Glomerular endothelial cell (primary cell): ENCODE measurements at places on chromosomes 16 and 17.

GRCh38 chr17:77449908-77450741 lies 309.4 kb downstream of the SEC14L1 start:
- DNase-seq = no peak

DNA sequence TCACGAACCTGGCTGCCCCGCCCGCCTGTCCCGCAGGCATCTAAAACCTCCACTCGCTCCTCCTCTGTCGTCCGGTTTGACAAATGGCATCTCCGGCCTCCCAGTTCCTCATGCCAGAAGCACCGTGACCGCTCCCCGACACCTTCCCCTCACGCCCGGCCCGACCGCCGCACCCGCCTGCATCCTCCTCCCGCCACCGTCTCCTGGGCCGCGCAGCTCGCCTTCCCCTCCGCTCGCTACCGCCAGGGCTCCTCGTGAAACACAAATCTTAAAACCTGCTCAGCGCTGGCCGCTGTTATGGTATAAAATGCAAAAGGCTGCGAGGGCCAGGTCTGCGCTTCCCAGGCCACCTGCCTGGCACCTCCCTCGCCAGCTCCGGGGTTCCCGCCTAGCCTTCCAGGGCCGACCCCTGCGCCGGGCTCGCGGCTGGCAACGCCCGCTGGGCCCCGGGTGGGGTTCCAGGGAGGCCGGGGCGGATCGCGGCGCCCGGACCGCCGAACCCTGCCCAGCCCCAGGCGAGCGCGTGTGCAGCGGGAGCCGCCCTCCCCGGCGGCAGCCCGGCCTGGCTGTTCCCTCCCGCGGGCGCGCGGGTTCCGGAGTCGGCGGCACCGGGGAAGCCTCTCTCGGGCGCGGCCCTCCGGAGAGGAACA lies 488 bp downstream of the SPSB3 start:
- DNase-seq = no peak

- no peak for DNase-seq
Observed at GRCh38 chr17:82832411-82832810, 7.4 kb downstream of the ZNF750 start.

- no peak for DNase-seq
Observed at GRCh38 chr17:61431594-61432311, 20.5 kb upstream of the TBX4 start.

GRCh38 chr17:18185832-18186626 lies 2.4 kb downstream of the ALKBH5 start:
- no peak for DNase-seq

DNA sequence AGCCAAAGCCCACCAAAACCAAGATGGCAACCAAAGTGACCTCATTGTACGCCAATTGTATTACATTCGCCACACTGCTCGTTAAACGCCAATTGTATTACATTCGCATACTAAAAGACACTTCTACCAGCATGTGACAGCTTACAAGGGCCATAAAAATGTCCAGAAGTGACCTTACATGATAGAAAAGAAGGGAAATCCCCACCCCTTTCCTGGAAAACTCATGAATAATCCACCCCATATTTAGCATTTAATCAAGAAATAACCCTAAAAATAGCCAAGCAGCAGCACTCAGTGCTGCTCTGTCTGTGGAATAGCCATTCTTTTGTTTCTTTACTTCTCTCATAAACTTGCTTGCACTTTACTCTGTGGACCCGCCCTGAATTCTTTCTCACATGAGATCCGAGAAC lies 25.7 kb downstream of the PSMD7 start:
- no peak for DNase-seq

GRCh38 chr16:67270931-67271338 lies 8.4 kb upstream of the PLEKHG4 start:
- DNase-seq = no peak

GRCh38 chr17:55822028-55822427 lies 71.2 kb downstream of the PCTP start:
- no peak for DNase-seq

DNA sequence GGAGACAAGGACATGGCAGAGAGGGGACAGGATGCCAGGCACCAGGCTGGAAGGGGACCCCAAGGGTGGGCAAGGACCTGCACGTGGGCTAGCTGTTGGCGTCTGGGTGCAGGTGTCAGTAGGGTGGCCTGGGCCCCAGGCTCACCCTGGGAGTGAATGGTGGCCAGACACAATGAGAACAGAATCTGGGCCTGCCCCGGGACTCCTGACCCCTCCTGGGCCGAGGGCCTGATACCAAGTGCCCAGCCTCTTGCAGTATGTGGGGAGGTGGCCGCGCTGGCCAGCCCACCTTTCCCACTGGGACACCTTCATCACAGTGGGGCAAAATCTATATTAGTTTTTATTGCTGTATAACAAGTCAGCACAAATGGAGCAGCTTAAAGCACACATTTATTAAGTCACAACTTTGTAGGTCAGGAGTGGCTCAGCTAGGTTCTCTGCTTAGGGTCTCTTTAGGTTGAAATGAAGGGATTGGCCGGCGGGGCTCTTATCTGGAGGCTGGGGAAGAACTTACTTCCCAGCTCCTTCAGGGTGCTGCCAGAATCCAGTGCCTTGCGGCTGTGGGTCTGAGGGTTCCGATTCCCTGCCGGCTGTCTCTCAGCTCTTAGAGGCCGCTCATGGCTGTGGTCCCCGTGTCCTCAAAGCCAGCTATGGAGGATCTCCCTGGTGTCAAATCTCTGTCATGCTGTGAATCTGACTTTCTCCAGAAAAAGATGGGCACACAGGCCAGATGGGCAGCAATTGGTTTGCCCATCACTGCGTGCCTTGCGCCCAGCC lies 3.6 kb downstream of the PRSS33 start:
- DNase-seq = no peak

DNA sequence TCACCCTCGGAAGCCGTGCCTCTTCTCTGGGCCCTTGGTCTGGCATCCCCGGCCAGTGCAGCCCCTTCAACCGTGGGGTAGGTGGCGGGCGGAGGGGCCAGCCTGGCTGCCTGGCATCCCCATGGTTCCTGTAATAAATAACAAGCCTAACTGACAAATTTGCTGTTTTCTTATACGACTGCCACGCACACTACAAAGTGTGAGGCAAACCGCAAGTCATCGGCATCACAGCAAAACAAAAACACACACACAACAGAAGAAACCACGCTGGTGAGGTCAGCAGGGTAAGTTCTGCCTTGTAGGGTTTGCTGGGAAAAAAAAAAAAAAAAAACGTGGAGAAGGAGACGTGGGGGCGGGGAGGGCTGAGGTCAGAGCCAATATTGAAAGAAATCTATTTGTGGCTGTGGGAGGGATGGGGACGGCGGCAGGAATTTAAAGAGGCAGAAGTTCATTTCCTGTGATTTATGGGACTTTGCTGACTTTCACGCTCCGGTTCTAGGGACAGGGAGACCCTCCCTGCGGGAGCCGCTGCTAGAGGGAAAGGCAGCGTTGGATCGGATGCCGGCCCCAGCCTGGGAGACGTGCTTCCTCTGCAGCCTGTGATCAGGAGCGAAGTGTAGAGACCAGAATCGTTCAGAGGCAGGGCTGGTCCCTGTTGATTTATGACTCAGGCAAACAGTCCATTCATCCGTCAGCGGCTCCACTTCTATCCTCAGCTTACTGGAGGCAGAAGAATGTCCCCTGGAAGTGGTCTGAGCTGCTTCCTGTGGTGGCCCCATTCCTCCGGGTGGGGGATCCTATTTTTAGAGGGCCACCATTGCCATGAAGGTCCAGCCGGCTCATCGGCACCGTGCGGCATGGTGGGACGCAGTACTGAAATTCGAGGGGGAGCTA lies 162.8 kb downstream of the FOXL1 start:
- DNase-seq = peak; percentile 75

DNA sequence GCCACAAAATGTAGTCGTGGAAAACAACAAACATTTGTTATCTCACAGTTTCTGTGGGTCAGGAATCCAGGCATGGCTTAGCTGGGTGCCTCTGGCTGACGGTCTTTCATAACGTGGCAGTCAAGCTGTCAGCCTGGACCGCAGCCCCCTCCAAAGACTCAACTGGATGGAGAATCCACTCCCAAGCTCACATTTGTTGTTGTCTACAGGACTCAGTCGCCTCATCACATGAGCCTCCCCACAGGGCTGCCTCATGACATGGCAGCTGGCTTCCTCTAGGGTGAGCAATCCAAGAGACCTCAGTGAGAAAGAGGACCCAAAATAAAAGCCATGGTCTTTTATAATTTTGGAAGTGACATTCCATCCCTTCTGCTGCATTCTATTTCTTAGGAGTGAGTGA lies 34.7 kb upstream of the AKAP1 start:
- DNase-seq = no peak

DNA sequence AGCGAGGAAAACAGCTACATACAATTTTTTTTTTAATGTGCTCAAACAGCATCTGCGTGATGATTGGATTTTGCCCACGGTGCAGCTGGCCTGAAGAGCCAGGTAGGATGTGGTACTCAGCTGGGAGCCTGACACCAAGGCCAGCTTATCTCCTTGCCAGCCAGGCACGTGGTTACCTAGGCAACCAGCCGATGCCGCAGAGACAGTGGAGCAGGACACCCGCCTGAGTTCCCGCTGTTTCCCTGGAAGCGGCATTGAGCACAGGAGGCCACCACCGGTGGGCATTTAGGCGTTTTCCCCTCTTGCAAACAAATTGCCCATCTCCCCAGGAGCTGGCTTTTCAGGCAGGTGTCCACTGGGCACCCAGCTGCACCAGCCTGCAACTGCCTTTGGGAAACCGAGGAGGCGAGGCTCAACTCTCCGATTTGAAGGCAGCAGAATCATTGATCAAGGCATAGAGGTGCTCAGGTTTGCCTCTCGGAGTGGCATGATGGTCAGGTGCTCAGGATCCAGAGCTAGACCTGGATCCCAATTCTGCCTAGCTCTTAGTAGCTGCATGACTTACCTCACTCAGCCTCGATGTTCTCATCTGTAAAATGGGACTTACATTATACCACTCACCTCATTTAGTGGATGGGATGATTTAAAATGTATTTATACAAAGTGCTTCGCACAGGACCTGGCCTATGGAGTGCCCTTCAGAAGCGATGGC lies 137.5 kb upstream of the PLCG2 start:
- DNase-seq = no peak

- no peak for DNase-seq
Observed at GRCh38 chr16:85195271-85195647, 83.0 kb upstream of the CIBAR2 start.

DNA sequence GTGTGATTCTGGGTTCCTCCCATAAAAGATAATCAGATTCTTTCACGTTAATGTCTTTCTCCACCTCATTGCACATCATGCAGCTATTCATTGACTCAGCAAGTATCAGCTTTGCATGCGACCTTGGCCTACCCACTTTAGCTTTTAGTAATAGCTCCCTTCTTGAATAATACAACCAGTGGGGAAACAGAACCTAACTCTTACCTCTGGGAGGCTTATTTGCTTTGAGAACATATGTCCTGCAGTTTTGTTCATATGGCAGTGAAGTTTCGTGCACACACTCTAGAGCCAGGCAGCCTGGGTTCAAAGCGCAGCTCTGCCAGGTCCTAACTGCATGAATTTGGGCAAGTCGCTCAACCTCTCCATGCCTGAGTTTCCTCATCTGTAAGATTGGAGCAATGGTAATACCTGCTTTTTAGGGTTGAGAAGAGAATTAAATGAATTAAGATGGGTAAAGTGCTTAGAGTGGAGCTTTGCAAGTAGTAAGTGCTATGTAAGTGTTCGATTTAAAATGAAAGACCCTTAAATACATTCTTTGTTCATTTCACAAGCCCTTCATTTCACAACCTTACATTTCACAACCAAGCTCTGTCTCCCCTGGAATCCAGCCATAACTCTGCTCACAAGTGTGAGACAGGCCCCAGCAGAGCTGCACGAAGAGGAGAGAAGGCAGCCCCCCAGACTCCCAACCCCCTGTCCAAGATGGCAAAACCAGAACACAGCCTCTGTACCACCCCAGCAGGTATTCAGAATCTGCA lies 29.3 kb downstream of the MAPT start:
- DNase-seq = no peak

DNA sequence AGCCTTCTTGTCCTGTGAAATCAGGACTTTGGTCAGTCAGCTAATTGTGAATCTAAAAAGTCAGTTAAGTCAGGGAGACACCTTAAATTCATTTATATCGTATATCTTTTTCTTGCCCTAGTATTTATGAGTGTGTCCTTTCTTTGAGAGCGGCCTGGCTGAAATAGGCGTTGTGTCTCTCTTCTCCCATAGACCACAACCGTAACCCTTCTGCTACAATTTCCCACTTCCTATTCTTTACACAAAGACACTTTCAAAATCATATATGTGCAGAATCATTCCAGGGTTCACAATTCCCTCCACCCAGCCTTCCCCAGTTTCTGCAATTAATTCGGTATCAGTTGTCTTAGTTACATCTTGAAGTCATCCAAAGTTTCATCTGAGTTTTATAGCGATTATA lies 14.0 kb upstream of the COTL1 start:
- DNase-seq = no peak

- no peak for DNase-seq
Observed at GRCh38 chr16:83952940-83953795, at the start of gene OSGIN1. TSS of gene OSGIN1 (plus strand) at chr16:83953240. CDS start at chr16:83957672, 4,432 bp downstream.
